Colonic mucosa (tissue), 4 donors: ENCODE measurements at places on chromosomes 7 and 10.

- H3K27me3 ChIP-seq: no peaks in the 10 kb centered on the region
- DNase-seq: peak; percentile 65
- H3K4me3 ChIP-seq: no peak overlapping the region
- peaks cover 8% of the 10 kb centered on the region for H3K4me1 ChIP-seq
These were observed 155.7 kb downstream of the PTPRN2 start for GRCh38 chr7:158431941-158432347.

- H3K4me3 ChIP-seq: peak overlapping the region; percentile 75
- no peaks in the 10 kb centered on the region for H3K27me3 ChIP-seq
- peak; percentile 56 for DNase-seq
- H3K27ac ChIP-seq: peak overlapping the region; percentile 57
- H3K4me1 ChIP-seq: peaks cover 11% of the 10 kb centered on the region
- no peaks in the 10 kb centered on the region for H3K36me3 ChIP-seq
These were observed 1.8 kb upstream of the PFKFB3 start for GRCh38 chr10:6200734-6201515.

- H3K27me3 ChIP-seq: no peaks in the 10 kb centered on the region
- no peaks in the 10 kb centered on the region for H3K4me1 ChIP-seq
- DNase-seq: no peak
- no peak overlapping the region for H3K4me3 ChIP-seq
- peaks cover under 1% of the 10 kb centered on the region for H3K36me3 ChIP-seq
- no peak overlapping the region for H3K27ac ChIP-seq
These were observed 137.7 kb downstream of the LRRC4 start for GRCh38 chr7:127893547-127893946.

GRCh38 chr7:151637781-151638261, 118.1 kb upstream of the RHEB start:
- no peak overlapping the region for H3K4me3 ChIP-seq
- no peak overlapping the region for H3K27ac ChIP-seq
- no peaks in the 10 kb centered on the region for H3K36me3 ChIP-seq
- no peak for DNase-seq

DNA sequence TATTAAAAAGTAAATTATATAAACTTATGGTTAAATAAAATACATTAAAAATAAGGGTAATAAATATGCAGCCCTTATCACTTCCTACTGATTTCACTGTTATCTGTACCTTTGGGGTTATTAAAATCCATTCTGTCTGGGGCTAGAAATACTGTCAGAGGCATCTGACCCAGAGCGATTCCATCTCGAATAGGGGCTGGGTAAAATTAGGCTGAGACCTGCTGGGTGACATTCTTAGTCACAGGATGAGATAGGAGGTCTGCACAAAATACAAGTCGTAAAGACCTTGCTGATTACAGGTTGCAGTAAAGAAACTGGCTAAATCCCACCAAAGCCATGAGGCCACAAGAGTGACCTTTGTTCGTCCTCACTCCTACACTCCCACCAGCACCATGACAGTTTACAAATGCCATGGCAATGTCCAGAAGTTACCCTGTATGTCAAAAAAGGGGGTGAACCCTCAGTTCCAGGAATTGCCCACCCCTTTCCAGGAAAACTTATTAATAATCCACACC, 77.6 kb downstream of the COBL start:
- no peaks in the 10 kb centered on the region for H3K27me3 ChIP-seq
- no peaks in the 10 kb centered on the region for H3K4me1 ChIP-seq
- no peak overlapping the region for H3K4me3 ChIP-seq
- no peaks in the 10 kb centered on the region for H3K36me3 ChIP-seq

- H3K27me3 ChIP-seq: no peaks in the 10 kb centered on the region
- no peak for DNase-seq
- no peaks in the 10 kb centered on the region for H3K36me3 ChIP-seq
- H3K4me3 ChIP-seq: peak overlapping the region; percentile 82
- H3K27ac ChIP-seq: no peak overlapping the region
- no peaks in the 10 kb centered on the region for H3K4me1 ChIP-seq
These were observed 1.1 kb downstream of the ADK start for GRCh38 chr10:74151879-74152722.

DNA sequence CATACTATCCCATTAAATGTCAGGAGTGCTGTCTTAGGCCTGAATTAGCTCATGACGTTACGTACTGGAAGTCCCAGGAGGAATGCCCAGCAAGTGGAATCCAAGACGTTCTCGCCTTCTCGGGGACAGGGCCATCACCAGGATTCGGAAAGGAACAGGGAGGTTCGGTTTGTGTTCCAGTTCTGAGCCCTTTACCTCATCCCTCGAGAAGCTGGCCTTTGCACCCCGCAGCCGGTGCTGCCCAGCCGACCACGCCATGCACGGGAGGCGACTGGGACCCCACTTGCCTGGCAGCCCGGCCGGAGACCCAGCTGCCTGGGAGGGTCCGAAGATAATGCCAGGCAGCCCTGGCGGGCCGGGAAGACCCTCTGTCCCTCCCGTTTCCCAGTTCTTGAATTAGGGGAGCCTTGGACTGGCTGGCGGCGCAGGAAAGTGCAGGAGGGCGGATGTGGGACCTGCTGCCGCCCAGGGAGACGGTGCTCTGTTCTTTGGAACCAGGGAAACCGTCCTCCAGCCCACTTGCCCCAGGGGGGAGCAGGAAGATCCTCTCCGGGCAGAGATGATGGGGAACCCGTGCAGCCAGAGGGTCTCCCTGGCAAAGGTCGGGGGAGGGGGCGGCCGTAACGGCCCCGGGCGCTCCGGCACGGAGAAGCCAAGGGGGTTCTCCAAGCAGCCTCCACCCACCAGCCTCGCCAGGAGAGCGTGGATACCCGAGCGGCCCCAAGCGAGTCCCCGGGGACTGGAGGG, 671 bp upstream of the CHST3 start:
- peak overlapping the region; percentile 57 for H3K4me3 ChIP-seq
- DNase-seq: no peak
- H3K4me1 ChIP-seq: peaks cover 3% of the 10 kb centered on the region
- peaks cover 26% of the 10 kb centered on the region for H3K27me3 ChIP-seq
- peak overlapping the region; percentile 77 for H3K27ac ChIP-seq

GRCh38 chr7:134174795-134175261, 47.7 kb downstream of the LRGUK start:
- no peaks in the 10 kb centered on the region for H3K4me1 ChIP-seq
- no peaks in the 10 kb centered on the region for H3K27me3 ChIP-seq
- H3K36me3 ChIP-seq: no peaks in the 10 kb centered on the region
- no peak overlapping the region for H3K4me3 ChIP-seq
- H3K27ac ChIP-seq: no peak overlapping the region
- no peak for DNase-seq

GRCh38 chr10:34200355-34200901, 614.7 kb downstream of the PARD3 start:
- H3K4me1 ChIP-seq: no peaks in the 10 kb centered on the region
- no peak for DNase-seq
- H3K36me3 ChIP-seq: no peaks in the 10 kb centered on the region
- H3K27ac ChIP-seq: no peak overlapping the region
- no peaks in the 10 kb centered on the region for H3K27me3 ChIP-seq
- H3K4me3 ChIP-seq: no peak overlapping the region

DNA sequence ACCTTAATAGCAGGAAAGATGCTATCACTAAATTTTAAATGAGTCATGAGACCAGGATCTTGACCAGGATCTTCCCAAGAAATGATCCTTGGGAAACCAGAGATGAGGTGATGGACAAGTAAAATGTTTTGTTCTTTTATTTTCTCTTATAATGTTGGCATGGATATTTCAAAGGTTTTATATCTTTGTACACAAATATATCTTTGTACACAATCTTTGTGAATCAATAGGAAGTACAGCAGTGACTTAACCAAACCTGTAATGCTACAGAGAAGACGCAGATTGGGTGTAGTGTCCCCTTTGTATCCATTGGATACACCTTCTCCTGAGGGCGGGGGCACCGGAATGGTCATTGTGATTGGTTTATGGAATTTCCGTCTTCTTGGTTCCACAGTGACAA, 180.1 kb upstream of the CCDC6 start:
- H3K27ac ChIP-seq: no peak overlapping the region
- H3K4me1 ChIP-seq: no peaks in the 10 kb centered on the region
- no peaks in the 10 kb centered on the region for H3K27me3 ChIP-seq

DNA sequence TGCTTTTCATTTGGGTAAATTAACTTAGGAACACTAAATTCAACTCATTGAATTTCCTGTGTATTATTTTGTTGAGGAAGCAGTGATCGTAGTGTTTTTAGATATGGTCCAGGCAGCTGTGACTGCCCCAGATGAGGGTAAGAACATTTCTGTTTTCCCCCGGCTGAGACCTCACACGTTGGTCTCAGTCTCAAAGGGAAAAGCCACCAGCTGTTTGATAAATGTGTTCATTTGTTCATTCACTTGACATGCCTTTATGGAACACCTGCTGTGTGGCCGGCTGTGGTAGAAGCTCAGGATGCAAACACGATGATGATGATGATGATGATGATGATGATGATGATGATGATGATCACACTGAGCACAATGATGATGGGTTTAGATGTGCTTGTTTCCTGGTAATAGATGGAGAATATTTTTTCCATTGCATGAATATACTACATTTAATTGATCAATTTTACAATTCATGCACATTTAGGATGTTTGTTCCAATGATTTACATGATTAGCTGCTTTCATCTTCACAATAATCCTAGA, 125.6 kb upstream of the ZNF32 start:
- H3K4me1 ChIP-seq: no peaks in the 10 kb centered on the region
- H3K4me3 ChIP-seq: no peak overlapping the region
- no peaks in the 10 kb centered on the region for H3K36me3 ChIP-seq
- no peaks in the 10 kb centered on the region for H3K27me3 ChIP-seq

DNA sequence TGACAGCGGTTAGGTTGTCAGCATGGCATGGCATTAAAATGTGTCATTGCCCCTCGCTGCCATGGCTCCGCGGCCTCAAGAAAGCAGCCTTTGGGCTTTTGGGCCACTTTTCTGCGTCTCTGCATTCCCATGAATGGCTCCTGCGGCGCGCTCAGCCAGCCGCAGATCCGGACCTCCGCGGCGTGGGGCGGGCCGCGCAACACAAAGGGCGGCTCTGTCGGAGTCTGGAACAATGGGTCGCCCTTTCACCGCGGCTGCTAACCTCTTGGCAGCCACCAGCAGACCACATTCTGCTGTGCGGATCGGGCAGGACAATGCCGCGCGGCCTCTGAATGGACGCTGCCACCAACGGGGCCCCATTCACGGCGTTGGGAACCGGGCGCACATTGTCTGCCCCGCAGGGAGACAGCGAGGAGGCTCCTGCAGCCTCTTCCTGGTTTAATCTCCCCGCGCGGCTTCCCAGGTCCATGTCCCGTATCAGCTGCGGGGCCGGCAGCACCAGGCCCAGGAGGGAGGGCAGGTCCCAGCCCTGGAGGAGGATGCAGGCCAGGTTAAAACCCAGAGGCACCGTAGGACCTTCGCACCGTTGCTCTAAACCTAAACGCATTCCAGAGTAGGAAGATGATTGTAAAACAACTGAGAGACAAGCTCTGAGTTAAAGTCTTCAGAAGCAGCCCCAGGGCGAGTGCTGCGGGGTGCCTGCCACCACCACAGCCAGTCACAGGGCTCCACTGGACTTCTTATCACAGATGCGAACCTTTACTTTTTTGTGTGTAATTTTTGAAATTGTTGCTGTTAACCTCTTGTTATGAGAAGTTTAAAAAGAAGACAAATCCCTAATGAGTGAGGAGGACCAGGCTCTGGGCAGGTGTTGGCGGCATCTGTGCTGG, 71.6 kb downstream of the NKX6-2 start:
- no peaks in the 10 kb centered on the region for H3K27me3 ChIP-seq
- H3K36me3 ChIP-seq: no peaks in the 10 kb centered on the region
- no peak overlapping the region for H3K27ac ChIP-seq
- no peak overlapping the region for H3K4me3 ChIP-seq
- no peak for DNase-seq

DNA sequence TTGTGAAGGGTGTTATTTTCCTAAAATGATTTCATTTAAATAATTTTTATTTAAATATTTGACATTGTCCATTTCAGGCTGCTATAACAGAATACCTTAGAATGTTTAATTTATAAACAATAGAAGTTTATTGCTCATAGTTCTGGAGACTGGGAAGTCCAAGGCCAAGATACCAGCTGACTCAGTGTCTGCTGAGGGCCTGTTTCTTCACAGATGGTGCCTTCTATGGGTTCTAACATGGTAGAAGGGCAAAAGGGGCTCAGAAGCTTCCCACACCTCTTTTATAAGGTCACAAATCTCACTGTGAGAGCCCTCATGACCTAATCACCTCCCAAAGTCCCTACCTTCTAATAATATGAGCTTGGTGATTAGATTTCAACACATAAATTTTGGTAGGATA, 50.7 kb downstream of the MTURN start:
- H3K27me3 ChIP-seq: no peaks in the 10 kb centered on the region
- no peaks in the 10 kb centered on the region for H3K4me1 ChIP-seq
- no peak overlapping the region for H3K4me3 ChIP-seq
- no peaks in the 10 kb centered on the region for H3K36me3 ChIP-seq
